T-helper 9 cell (primary cell): ENCODE measurements at places on chromosomes 7 and 10.

DNA sequence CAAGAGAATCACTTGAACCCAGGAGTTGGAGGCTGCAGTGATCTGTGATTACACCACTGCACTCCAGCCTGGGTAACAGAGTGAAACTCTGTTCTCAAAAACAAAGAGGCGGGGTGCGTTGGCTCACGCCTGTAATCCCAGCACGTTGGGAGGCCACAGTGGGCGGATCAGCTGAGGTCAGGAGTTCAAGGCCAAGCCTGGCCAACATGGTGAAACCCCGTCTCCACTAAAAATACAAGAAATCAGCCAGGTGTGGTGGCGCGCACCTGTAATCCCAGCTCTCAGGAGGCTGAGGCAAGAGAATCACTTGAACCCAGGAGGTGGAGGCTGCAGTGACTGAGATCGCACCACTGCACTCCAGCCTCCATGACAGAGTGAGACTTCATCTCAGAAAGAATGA is 42.4 kb upstream of the NCAPG2 start:
- DNase-seq = no peak

- no peak for DNase-seq
These were observed 164.1 kb upstream of the CDCA7L start for GRCh38 chr7:22109761-22110160.

- DNase-seq = no peak
These were observed 23.8 kb downstream of the ZMIZ2 start for GRCh38 chr7:44772440-44772839.

GRCh38 chr7:132553031-132553430 is 23.2 kb downstream of the PLXNA4 start:
- DNase-seq = no peak

- DNase-seq = no peak
These were observed 27.9 kb downstream of the EGFR start for GRCh38 chr7:55046582-55047342.

DNA sequence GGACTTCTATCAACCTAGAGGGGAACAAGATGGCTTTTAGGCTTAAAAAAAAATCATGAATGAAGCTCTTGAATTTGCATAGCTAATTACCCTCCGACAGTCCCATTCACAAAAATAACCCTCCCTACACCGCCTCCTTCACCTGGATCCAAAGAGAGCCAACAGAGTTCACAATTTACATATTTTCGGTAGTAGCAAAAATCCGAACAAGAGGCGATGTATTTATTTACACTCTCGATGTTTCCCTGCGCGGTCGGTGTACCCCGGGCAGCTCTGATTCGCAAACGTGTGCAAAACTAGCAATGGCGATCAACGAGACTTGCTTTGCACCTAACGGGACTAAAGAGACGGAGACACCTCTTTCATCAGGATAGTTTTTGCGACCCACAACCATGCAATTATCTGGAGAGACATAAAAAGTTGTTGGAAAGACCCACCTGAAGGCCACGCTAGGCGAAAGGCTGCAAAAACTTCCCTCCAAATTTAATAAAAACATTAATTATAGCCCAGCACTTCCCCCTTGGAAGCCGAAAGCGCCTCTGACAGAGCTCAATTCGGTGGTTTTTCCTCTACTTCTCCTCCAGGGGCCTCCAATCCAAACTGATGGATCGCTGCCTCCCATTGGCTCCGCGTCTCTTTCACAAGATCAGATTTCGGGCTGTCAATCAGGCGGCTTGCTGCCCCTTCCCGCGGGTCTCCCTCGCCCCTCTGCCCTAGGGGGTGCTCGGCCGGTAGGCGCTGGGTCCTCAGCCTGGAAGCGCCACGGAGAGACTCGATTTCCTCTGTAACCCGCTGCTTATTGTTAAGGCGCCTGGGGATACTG is at the start of gene ETV1:
Gene ETV1 (minus strand): TSS at position 541 of the 823 bp plus-strand sequence. CDS start 614 bp downstream, outside the sequence.
- DNase-seq = no peak

DNA sequence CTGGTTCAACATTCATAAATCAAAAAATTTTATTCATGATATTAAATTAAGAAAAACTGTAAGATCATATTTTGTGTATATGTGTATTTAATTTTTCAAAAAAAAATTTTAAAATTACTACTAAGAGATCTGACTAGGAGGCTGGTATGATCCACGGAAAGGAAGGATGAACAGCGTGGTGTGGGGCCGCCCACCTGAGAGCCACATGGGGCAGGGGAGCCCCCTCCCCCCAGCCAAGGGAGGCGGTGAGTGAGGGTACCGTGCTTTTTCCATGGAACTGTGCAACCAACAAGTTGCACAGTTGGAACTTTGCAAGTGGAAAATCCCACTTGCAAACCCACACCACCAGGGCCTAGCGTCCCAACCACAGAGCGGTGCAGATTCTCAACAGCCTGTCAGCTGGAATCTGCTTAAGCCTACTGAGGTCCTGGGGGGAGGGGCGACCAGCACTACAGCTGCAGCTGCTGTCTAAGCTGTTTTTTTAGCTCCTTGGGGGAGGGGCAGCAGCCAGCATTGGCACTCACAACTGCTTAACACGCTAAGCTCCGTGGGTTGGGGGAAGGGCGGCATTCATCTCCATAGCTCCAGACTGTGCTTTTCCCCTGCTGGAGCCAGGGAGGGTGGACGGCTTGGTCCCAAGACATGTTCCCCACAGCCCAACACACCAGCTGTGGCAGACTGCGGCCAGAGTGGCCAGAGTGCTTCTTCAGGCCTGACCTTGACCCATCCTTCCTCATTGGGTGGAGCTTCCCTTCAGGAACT is 94.2 kb upstream of the IGFBP3 start:
- DNase-seq = no peak
